Stimulated activated CD4-positive, alpha-beta T cell treated with anti-CD3 and anti-CD28 coated beads, Interleukin-2, amount 100 ng/mL, for 24 hours (primary cell): ENCODE measurements at places on chromosomes 2 and 18.
A peak's percentile ranks its signal among the peaks of the same experiment; 100 is the strongest.

DNA sequence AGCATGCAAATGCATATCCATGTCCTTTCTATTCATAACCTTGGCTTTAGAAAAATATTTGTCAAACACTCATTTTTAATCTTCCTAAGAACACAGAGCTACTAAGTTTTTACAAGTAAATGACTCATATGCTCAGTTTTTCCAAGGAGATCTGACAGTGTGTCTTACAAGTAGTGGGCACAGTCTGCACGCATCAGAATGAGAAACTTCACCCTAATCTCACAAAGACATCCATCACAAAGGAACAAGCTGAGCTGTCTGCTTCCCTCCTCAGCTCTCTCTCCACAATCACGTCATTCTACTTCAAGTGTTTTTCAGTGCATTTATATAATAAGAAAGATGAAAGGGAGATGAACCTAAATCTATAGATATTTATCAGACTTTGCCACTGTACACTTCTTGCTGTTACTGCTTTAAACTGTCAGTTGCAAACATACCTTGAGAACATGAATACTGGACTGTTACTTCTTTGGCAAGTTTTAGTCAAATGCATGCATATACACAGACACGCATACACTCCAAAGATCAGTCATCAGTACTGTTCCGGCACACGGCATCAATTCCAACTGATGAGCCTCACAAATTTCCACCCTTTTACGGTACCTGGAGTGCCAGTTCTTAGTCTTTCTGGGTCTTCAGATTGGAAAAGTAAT is 75.7 kb downstream of the RBMS1 start:
- DNase-seq: no peak

GRCh38 chr2:76464310-76464709 is 753.6 kb upstream of the GCFC2 start:
- DNase-seq: no peak

GRCh38 chr2:214184461-214184860 is 226.4 kb upstream of the VWC2L start:
- DNase-seq: no peak

GRCh38 chr2:238039151-238039550 is 21.6 kb upstream of the SCLY start:
- DNase-seq: no peak

DNA sequence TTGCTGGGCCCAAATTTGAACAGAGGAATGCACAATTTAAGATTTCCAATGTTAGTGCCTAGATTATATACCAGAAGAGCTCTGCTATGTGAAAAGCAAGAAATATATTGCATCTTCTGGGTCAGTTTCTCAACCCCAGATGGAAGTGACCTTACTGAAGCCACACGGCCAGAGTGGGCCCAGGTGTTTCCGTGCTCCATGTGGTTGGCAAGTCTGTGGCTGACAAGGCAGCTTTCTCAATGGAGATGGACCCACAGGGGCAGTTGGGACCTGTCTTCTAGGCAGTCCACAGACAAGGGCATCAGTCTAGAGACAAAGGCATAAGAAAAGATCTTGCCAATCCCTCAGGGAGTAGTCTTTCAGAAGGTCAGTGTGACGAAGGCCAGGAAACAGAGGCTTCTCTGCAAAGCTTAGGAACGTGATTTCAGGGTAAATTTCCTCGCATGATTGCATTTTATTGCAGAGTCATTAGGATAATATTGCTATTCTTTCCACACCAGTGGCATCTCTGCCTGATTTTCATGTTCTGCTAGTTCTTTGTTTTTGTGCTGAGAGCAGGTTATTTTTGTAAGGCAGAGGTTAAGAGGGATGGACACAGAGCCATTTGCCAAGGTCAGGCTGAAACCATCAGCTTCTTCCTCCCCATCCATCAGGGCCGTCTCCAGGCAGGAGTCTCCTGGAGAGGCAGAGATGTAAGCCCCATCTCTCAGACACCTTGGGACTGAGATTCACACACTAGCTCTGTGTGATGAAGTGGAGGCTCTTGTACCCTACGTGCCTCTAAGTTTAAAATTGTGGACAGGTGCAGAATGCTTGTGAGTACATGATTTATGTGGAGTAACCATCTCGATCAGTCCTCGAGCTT is 202.1 kb downstream of the ANKRD30B start:
- peak; percentile 5 for DNase-seq

GRCh38 chr18:66972681-66973080 is 368.8 kb upstream of the CDH19 start:
- DNase-seq: no peak

- DNase-seq: no peak
Observed at GRCh38 chr2:1907291-1907690, 163.0 kb upstream of the PXDN start.

DNA sequence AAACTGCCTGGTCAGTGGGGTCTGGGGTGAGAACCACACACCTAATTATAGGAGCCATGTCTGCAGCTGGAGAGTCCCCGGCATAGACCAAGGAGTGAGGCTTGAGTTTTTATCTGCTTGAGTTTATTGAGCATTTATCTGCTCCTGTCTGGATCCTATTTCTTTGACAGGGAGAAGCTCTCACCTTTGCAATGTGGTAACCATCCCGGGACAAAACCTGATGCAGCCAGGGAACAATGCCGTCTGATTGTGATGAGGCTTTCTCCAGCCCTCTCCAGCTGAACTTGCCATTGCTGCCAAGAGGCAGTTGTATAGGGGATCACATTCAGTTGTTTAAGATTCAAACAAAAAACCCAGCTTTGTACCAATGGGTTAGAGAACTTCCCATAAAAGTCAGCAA is 324.4 kb downstream of the TSN start:
- DNase-seq: no peak

DNA sequence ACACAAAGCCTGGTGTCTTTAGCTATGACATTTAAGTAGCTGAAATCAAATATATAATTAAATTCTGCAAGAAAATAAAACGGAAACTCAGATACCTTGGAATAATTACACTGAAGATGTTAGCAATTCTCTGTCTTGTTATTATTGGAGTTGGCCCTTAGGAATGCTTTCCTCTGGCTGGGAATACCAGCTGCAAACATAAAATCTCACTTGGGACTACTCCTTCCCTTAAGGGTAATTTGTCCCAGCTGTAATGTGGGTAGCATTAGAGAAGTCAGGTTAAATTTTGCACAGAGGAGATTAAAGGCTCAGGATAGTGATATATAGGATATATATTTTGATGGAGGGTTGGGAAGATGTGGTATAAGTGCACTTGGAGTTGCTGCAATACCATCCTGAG is 37.3 kb upstream of the GRP start:
- no peak for DNase-seq

DNA sequence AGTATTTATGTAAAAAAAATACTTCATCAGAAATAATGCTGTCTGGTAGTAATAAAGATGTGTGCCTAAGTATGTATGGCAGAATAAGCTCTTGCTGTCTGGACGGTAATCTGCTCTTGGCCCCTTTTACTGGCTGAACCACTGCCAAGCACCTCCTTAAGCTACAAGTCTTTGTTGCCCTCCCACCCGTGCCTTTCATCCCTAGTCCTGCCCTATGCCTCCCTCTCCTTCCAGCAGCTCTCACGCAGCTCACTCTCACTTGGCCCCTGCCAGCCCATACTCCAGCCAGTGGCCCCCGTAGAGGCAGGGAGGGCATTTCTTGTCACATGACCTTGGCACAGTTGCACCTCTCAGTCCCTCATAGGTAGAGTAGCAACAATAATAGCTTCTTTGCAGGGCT is 54.5 kb upstream of the NPAS2 start:
- no peak for DNase-seq

DNA sequence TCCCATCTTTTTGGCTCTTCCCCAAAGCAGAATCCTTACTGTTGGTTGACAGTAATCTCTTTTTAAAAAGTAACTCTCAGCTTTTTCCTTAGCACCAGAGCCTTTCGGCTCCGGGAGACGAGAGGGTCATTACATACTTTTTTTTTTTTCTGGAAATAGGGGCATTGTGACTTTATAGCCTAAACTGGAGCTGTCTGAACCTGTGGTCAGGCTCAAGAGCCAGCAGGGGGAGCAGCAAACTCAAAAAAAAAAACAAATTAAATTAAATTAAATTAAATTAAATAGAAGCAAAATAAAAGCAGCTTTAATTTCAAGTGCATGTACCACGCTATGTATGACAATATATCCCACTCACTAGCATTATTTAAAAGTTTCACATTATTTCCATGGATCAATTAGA is 156.6 kb downstream of the DTNA start:
- no peak for DNase-seq

DNA sequence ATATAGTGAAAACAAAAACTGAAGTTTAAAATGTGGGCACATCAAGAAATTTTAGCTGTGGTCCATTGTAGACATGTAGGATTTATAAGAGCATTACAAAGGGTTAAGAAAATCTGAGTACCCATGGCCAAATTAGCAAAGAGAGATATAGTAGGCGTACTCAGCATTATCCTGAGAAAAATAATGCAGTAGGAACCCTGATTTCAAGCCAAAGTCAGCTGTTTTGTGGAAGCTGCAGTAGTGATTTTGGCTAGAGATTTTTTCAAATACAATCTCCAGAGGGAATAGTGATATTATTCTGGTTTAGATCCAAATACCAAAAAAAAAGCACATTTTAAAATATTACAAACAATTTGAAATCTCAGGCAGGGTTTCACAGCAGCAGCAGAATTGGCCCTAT is 450.9 kb downstream of the FBXO15 start:
- DNase-seq: no peak

- peak; percentile 65 for DNase-seq
Observed at GRCh38 chr2:54673501-54673998, 49.9 kb upstream of the EML6 start.

DNA sequence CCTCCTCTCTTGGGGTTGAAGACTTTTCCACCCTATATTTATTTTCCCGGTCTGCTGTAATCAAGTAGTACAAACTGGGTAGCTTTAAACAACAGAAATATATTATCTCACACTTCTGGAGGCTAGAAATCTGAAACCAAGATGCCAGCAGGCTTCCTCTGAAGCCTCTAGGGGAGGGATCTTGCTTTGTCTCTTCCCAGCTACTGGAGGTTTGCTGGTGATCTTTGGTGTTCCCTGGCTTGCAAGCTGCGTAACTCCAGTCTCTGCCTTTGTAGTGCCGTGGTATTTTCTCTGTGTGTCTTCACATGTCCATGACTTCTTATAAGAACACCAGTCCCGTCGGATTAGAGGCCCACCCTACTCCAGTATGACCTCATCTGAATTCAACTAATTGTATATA is 44.4 kb downstream of the MYO3B start:
- no peak for DNase-seq

DNA sequence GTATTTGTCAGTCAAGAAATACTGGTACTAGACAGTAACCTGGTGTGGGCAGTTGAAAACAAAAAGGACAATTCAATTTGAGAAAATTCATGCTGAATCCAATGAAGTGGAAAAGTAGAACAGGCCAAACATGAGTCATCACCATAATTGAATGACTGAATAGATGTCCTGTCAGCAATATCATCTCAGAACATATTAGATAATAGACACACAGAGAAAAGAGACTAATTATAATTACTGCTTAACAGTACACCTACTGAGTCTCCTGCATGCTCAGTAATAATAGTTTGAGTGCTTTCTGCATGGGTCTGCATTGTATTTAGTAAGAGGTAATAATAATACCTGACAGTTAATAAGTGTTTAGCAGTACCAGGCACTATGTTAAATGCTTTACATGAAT is 138.6 kb upstream of the ZC3H15 start:
- no peak for DNase-seq

DNA sequence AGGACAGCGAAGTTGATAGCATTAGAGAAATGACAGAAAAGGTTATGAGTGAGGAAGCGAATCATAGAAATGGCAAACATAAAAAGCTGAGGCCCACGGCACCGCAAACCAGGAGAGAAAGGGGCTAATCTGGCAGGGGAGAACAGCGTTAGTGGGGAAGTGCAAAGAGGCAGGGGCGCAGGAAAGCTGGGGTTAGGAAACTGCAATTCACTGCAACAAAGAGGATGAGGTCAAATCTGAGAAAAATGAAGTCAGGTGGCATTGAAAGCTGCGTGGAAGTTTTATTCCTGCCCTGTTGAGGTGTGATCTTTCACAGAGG is 653 bp upstream of the ABI2 start:
- peak; percentile 11 for DNase-seq

GRCh38 chr2:222877556-222878300 is 16.9 kb downstream of the ACSL3 start:
- no peak for DNase-seq

DNA sequence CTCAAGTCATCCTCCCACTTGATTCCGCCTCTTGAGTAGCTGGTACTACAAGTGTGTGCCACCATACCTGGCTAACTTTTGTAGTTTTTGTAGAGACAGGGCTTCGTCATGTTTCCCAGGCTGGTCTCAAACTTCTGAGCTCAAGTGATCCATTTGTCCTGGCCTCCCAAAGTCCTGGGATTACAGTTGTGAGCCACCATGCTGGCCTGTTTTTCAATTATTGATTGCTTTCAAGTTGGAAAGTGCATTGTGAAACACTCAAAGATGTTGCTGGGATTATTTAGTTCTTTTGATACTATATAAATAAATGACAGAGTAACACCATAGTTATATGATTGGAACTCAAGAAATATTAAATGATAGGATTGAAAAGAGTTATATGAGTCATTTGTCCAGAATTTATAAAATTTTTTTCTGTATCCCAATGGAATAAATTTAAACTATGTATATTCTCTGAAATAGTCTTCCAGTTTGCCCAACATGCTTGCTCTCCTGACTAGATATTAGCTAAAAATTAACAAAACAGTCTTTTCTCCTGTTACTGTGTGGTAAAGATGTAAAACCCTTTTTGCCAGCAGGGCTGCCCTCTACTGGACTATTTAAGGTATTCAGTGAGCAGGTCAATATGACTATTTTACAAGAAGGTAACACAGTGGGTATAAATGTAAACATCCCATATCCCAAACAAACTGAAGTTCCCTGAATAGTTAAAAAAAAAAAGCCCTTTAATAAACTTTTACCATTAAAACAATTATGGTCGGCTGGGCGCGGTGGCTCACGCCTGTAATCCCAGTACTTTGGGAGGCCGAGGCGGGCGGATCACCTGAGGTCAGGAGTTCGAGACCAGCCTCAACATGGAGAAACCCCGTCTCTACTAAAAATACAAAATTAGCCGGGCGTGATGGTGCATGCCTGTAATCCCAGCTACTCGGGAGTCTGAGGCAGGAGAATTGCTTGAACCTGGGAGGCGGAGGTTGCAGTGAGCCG is 42.7 kb downstream of the ACSL3 start:
- DNase-seq: peak; percentile 23

- no peak for DNase-seq
Observed at GRCh38 chr2:236137066-236137465, 31.1 kb downstream of the GBX2 start.

GRCh38 chr2:208358758-208359631 is 47.6 kb upstream of the PTH2R start:
- DNase-seq: no peak
